ENCODE measurements at places on chromosomes 2 and 18.

DNA sequence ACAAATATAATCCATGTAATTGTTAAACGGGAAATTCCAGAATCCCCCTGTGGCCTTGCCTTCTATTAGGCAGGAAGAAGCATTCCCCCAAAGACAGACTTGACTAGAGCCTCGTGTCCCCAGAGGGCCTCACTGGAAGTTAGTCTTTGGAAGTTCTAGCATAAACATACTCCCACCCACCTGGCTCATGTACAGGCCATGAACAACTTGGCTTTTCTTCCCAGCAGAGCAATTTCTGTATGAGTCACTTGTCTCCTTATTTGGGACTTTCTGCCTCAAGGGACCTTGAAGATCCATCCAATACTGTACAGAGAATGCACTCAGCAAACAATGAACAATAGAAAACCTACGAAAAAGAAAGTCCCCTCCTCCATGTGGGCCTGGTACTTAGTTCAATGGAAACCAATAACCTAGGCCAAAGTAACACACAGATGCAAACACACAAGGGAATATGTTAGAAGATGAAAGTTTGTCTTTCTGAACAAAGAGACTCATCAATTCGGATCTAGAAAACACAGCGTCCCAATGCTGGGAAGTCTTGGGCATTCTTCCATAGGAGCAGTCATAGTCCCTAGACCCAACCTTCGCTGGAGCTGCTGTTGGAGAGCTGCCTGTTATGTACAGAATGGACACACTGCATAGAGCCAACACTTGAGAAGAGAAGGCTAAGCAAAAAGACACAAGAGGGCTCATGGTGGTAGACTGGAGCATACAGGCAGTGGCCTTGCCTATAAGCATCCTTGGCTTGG, 303.5 kb downstream of the HRH4 start:
- H3K27me3 ChIP-seq: no peaks in the 10 kb centered on the region
- no peak for DNase-seq
- no peaks in the 10 kb centered on the region for H3K4me1 ChIP-seq
- H3K27ac ChIP-seq: no peak overlapping the region

DNA sequence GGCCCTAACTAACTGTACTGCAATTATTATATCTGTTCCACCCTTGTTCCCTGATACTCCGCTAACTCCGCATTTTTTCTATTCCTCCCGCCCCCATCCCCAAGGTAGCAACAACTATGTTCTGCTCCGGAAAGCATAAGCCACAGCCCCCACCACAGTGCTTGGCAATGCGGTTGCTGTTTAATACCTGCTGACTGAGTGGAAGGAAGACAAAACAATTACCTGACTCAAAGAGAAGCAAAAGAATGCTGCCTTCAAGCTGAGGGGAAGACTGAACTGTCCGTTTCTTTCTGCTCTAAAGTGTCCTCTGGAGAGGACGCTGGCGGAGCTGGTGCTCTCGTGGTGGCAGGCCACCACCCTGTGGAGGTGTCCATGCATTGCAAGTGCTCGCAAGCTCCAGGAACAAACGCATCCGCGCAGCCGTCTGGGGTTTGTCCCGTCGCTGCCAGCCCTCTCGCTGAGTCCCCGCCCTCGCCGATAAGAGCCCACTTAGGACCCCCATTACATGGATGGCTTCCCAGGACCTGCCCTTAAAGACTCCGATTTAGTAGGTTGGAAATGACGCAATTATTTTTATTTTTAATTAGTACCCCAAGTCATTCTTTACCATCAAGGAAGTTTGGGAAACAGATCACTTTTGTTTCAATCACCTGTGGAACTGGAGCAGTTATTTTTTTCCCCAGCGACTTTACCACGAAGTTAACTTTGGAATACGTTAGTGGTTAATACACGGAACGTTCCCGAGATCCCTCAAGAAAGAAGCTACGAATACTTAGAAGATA, 1.6 kb upstream of the MYL12A start:
- H3K4me3 ChIP-seq: peak overlapping the region; percentile 90
- H3K4me1 ChIP-seq: peaks cover 20% of the 10 kb centered on the region
- DNase-seq: peak; percentile 93

DNA sequence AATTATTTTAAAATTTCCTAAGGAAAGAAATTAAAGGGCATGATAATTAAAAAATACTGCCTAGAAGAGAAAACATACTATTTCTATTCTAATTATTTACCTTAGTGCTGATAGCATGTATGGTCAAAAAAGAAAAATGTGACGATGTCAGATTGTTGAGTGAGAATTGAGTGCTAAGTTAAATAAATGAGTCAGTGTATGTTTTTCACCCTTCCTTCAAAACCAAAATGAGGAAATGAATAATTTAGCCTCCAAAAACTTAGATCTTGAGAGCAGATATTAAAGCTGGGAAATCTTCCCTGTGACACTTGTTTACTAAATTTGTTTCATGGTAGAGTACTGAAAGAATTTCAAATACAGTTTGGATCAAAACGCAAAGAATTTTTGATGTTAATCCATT, 58.6 kb upstream of the NYAP2 start:
- no peak for DNase-seq
- no peaks in the 10 kb centered on the region for H3K36me3 ChIP-seq
- no peak overlapping the region for H3K27ac ChIP-seq
- no peak overlapping the region for H3K4me3 ChIP-seq
- H3K4me1 ChIP-seq: no peaks in the 10 kb centered on the region
- no peaks in the 10 kb centered on the region for H3K27me3 ChIP-seq

DNA sequence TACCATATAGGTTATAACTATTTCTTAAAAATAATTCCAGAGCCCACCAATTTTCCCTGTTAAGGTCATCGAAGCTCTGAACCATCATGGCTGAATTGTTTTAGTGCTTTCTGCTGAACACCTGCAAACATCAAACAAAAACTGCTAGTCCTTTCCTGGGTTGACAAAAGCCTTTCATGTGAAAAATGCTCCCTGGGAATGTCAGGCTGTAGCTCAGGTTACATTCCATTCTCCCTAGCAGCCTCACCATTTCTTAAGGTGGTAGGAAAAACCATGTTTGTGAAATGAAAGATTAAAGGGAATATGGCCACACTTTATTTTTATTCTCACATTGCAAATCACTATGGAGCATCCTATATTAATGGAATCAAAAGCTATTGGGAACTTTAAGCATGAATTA, 5.7 kb downstream of the TCF4 start:
- H3K27me3 ChIP-seq: no peaks in the 10 kb centered on the region
- no peak for DNase-seq
- H3K36me3 ChIP-seq: no peaks in the 10 kb centered on the region
- no peak overlapping the region for H3K4me3 ChIP-seq
- H3K4me1 ChIP-seq: peaks cover 12% of the 10 kb centered on the region
- no peak overlapping the region for H3K27ac ChIP-seq

- no peak overlapping the region for H3K4me3 ChIP-seq
- no peaks in the 10 kb centered on the region for H3K27me3 ChIP-seq
- no peak overlapping the region for H3K27ac ChIP-seq
- no peaks in the 10 kb centered on the region for H3K36me3 ChIP-seq
- H3K4me1 ChIP-seq: no peaks in the 10 kb centered on the region
Measured at GRCh38 chr18:36333414-36333813, 35.9 kb downstream of the FHOD3 start.

- H3K4me1 ChIP-seq: no peaks in the 10 kb centered on the region
- H3K27ac ChIP-seq: no peak overlapping the region
- no peak for DNase-seq
- H3K36me3 ChIP-seq: no peaks in the 10 kb centered on the region
Measured at GRCh38 chr18:73677450-73677849, 470.2 kb downstream of the FBXO15 start.

DNA sequence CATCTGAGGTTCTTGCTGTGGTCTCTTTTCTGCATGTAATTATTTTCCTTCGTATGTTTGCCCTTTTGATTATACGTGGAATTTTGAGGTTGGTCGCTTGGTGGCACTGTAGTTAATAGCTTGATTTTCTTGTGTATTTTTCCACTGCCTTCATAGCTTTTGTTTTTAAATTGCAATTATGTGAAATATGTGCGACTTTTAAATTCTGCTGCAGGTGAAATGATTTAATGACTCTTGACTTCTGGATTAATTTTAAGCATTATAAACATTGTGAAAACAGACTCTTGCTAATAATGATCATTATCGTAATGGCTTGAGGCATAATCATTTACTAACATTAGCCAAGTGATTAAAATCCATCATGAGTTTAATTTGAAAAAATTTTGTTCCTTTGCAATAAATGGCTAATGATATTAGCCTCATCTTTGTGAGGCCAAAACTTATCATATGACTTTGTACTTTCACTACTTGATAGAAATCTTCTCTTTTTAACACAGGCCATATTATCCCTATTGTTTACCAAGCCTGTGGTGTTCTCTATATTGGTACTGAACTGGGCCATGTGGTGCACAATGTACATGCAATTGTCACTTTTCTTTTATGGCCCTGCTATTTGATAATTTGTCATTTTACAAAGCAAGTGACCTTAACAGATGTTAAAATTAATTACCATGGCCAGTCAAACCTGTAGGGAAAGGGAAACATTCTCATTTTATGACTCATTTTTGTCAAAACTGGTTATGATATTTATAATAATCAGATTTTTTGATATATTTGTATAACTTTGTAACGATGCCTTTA, 62.8 kb upstream of the NEUROD1 start:
- peak; percentile 64 for DNase-seq
- no peak overlapping the region for H3K27ac ChIP-seq
- H3K36me3 ChIP-seq: no peaks in the 10 kb centered on the region
- H3K4me1 ChIP-seq: no peaks in the 10 kb centered on the region
- no peak overlapping the region for H3K4me3 ChIP-seq

- H3K4me3 ChIP-seq: no peak overlapping the region
- no peak for DNase-seq
- H3K36me3 ChIP-seq: no peaks in the 10 kb centered on the region
Measured at GRCh38 chr2:41187376-41188122, 735.7 kb upstream of the SLC8A1 start.

GRCh38 chr2:71385012-71385411, 53.4 kb downstream of the ZNF638 start:
- H3K36me3 ChIP-seq: peaks cover 88% of the 10 kb centered on the region
- peak; percentile 9 for DNase-seq
- H3K4me3 ChIP-seq: no peak overlapping the region
- no peak overlapping the region for H3K27ac ChIP-seq
- no peaks in the 10 kb centered on the region for H3K4me1 ChIP-seq

DNA sequence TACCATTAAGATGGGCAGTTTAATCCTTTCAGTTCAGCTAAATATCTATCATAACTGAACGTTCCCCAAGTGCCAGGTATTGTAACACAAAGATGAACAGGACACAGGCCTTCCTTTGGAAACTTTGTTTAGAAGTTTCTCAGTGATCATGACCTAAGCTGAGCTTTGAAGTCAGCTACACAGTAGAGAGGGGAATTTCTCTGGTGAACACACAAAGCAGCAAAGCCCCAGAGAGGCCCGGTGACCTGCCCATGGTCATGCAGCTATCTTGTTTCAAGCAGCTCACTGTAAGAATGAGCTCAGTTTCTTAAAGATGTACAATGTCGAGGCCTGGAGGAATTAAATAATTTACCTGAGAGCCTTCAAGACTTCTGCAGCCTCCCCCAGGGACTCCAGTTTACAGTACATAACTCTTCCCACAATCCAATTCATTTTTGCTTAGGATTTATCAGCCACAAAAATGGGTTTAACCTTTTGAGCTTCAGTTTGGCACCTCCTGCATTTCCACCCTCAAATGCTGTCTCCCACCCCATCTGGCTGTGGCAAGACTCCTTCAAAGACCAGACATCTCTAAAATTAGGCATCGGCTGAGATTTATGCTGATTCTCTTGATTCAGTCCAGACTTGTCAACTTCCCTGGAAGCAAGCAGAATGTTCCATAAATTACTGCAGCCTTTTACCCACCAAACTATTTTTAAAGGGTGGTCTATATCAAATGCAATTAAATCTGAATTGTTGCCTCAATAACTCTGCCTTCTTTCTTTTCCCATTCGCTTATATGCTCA, 325.6 kb downstream of the TXNL1 start:
- H3K27me3 ChIP-seq: no peaks in the 10 kb centered on the region
- DNase-seq: no peak
- H3K36me3 ChIP-seq: no peaks in the 10 kb centered on the region
- no peak overlapping the region for H3K4me3 ChIP-seq
- no peak overlapping the region for H3K27ac ChIP-seq

DNA sequence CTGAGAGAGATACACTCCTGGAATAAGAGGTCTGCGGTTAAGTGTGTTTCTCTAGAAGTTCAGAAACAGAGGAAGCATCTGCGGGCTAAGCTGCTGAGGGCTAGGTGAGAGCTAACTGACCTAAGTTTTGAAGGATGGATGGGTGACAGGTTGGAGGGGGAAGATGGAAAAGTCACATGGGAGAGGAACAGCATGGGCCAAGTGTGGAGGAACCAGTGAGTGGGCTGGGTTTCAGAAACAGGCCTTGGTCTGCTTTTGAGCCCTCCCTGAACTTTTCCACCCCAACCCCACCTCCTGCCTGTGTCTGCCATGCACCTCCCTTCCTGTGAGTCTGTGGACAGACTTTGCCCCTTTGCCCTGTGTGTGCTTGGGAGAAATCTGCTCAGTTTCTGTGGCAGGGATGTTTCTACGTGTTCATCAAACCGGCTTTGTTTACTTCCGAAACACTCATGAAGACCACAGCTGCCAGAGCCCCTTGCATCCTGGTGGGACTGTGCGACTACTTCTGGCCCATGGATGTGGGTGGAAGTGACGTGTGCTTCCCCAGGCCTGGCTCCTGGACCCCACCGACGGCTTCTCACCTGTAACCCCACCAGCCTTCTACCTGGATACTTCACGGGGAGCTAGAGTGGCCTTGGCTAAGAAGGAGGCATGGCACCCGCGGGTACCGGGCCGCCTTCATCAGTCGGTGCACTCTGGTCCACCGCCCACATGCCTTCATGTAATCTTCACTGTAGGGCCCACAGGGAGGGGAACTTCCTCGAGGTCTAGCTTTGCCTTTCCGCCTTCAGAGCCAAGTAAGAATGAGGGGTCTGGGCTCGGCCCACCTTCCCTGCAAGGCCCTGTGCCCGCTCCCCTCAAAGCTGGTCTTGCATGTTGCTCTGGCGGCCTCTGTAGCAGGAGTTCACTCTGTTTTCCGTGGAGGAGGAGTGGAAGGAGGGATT, 1.4 kb upstream of the HPCAL1 start:
- H3K27me3 ChIP-seq: peaks cover 5% of the 10 kb centered on the region
- H3K27ac ChIP-seq: no peak overlapping the region
- no peaks in the 10 kb centered on the region for H3K36me3 ChIP-seq
- H3K4me1 ChIP-seq: peaks cover 77% of the 10 kb centered on the region
- no peak for DNase-seq
- H3K4me3 ChIP-seq: no peak overlapping the region

- peaks cover 3% of the 10 kb centered on the region for H3K4me1 ChIP-seq
- H3K27ac ChIP-seq: no peak overlapping the region
- no peaks in the 10 kb centered on the region for H3K27me3 ChIP-seq
Measured at GRCh38 chr18:51169731-51170130, 27.8 kb downstream of the MEX3C start.
